A549 treated with AZD2906 at 1 μM for 4 hours (cell line): ENCODE measurements at places on chromosomes 1 and 21. TPM values are rescaled to one million over a fixed set of nuclear protein-coding genes. Genes with fewer than 3 reads are reported as not detected.

Gene CFHR2
- not detected in 5 replicates for total RNA-seq

Gene OR10J1
- total RNA-seq, result not detected in 5 replicates

Gene ACADM
- 25.8 to 43.6 TPM (median 27.2 TPM) in 5 replicates for total RNA-seq

Gene TIMM17A
- 90.1 to 137 TPM (median 94.7 TPM) in 5 replicates for total RNA-seq

Gene CCDC17
- 0.14 to 0.26 TPM (median 0.23 TPM) in 5 replicates for total RNA-seq

Gene PATJ
- 3.5 to 4.6 TPM (median 4.1 TPM) in 5 replicates for total RNA-seq

Gene PTGS2
- total RNA-seq, result 3.4 to 5.3 TPM (median 5.1 TPM) in 5 replicates

Gene NGF
- 0.38 to 0.91 TPM (median 0.59 TPM) in 5 replicates for total RNA-seq

Gene HUNK
- 1.2 to 1.4 TPM (median 1.3 TPM) in 5 replicates for total RNA-seq

Gene FCRL2
- total RNA-seq, result not detected in 5 replicates
